ENCODE measurements at places on chromosomes 7 and 10.
A peak's percentile ranks its signal among the peaks of the same experiment; 100 is the strongest.

- no peak for DNase-seq
- H3K36me3 ChIP-seq, result peaks cover 22% of the 10 kb centered on the region
- H3K27ac ChIP-seq, result no peak overlapping the region
- H3K4me1 ChIP-seq, result no peaks in the 10 kb centered on the region
- no peaks in the 10 kb centered on the region for H3K27me3 ChIP-seq
Observed at GRCh38 chr7:12517451-12517850, 53.1 kb upstream of the SCIN start.

GRCh38 chr7:26454180-26454579, 162.5 kb downstream of the SNX10 start:
- peaks cover 46% of the 10 kb centered on the region for H3K4me1 ChIP-seq
- DNase-seq, result no peak
- peaks cover 9% of the 10 kb centered on the region for H3K36me3 ChIP-seq

GRCh38 chr7:128135159-128135514, 103.9 kb upstream of the LRRC4 start:
- H3K4me1 ChIP-seq, result peaks cover 16% of the 10 kb centered on the region
- peaks cover 8% of the 10 kb centered on the region for H3K36me3 ChIP-seq
- no peak for DNase-seq
- peaks cover 23% of the 10 kb centered on the region for H3K27me3 ChIP-seq
- H3K4me3 ChIP-seq, result peak overlapping the region; percentile 71

- no peaks in the 10 kb centered on the region for H3K4me1 ChIP-seq
- no peak overlapping the region for H3K4me3 ChIP-seq
Observed at GRCh38 chr10:60856405-60856804, 78.1 kb downstream of the CDK1 start.

GRCh38 chr7:135930565-135931461, 46.3 kb downstream of the MTPN start:
- H3K27me3 ChIP-seq, result peaks cover 3% of the 10 kb centered on the region
- H3K36me3 ChIP-seq, result peaks cover 44% of the 10 kb centered on the region
- peaks cover 76% of the 10 kb centered on the region for H3K4me1 ChIP-seq
- peak overlapping the region; percentile 95 for H3K27ac ChIP-seq
- peak overlapping the region; percentile 2 for H3K4me3 ChIP-seq
- no peak for DNase-seq

- peaks cover 55% of the 10 kb centered on the region for H3K4me1 ChIP-seq
- no peak overlapping the region for H3K27ac ChIP-seq
- H3K27me3 ChIP-seq, result no peaks in the 10 kb centered on the region
- no peak for DNase-seq
- no peaks in the 10 kb centered on the region for H3K36me3 ChIP-seq
- no peak overlapping the region for H3K4me3 ChIP-seq
Observed at GRCh38 chr7:36929791-36930190, 205.5 kb upstream of the AOAH start.

GRCh38 chr7:70494225-70495032, 637.5 kb upstream of the GALNT17 start:
- no peak for DNase-seq
- H3K4me1 ChIP-seq, result peaks cover 22% of the 10 kb centered on the region
- H3K36me3 ChIP-seq, result no peaks in the 10 kb centered on the region
- peak overlapping the region; percentile 11 for H3K27ac ChIP-seq

- DNase-seq, result no peak
- no peak overlapping the region for H3K4me3 ChIP-seq
- peaks cover 28% of the 10 kb centered on the region for H3K4me1 ChIP-seq
- H3K27ac ChIP-seq, result no peak overlapping the region
Observed at GRCh38 chr7:46603296-46603752, 682.3 kb upstream of the IGFBP3 start.

DNA sequence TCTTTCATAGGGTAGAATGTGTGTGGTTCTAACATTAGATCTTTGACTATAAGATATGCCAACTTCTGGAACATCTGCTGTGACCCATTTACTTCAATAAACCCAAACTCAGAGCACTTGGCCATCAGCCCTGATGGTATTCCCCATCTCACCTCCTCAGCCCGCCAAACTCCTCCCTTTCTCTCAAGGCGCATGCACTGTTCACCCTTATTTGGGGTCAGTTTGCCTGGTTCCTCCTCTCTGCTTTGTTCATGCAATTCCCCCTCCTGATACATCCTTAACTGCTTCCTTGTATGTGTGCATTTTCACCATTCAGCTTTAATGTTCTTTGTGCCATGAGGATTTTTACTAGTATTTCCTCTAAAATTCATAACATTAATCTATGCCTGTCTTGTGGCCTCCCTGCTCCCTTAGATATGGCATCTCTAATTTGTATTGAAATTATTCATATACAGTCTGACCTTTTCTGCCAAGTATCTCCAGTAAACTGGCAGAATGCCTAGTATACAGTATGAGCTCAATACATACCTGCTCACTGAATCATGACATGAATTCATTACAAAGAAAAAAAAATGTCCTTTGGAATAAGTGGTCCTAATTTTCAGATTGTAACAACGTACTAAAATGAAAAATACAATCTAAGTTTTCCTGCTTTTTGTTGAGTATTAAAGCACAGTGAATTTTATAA, 336.8 kb upstream of the IGFBP3 start:
- H3K27me3 ChIP-seq, result peaks cover 4% of the 10 kb centered on the region
- H3K36me3 ChIP-seq, result peaks cover 8% of the 10 kb centered on the region
- H3K27ac ChIP-seq, result peak overlapping the region; percentile 55
- DNase-seq, result no peak

Data from nephron progenitor cell (in vitro differentiated cells).